ENCODE measurements at places on chromosomes 3 and 15.
A peak's percentile ranks its signal among the peaks of the same experiment; 100 is the strongest.

- no peak for DNase-seq
These were observed 287.0 kb downstream of the ZIC4 start for GRCh38 chr3:147119346-147119745.

DNA sequence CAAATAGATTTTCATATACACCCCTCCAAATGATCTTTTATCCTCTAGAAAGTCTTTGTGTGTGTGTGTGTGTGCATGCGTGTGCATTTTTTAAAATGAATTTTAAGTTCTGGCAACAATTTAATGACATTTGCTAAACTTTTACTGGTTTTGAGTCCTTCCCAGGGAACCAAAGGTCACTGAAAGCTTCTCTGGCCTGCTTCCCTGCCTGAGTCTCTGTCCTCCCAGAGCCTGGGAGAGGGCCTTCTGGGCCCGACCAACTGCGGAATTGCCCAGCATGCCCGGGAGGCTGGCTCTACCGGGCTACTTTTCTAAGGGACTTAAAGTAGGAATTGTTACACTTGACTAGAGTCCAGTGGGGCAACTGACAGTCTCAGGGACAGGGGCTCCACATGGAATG lies 7.4 kb upstream of the RBPMS2 start:
- DNase-seq: no peak

DNA sequence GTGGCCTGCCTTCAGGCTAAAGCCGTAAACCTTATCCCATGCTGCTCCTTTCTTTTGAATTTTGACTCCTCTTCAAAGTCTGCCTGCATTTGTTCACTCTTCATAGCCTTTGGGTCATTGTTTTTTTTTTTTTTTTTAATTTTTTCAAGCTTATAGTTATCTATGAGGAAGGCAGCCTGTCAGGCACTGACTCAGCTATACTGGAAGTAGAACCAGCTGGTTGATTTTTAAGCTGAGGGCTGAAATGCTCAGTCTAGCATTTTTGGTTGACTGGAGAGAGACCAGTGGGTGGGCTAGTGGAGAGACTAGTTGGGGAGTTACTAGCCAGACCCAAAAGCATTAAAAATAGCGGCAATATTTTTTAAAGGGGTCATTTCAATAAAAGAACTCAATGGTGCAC lies 44.1 kb downstream of the C3orf20 start:
- no peak for DNase-seq

DNA sequence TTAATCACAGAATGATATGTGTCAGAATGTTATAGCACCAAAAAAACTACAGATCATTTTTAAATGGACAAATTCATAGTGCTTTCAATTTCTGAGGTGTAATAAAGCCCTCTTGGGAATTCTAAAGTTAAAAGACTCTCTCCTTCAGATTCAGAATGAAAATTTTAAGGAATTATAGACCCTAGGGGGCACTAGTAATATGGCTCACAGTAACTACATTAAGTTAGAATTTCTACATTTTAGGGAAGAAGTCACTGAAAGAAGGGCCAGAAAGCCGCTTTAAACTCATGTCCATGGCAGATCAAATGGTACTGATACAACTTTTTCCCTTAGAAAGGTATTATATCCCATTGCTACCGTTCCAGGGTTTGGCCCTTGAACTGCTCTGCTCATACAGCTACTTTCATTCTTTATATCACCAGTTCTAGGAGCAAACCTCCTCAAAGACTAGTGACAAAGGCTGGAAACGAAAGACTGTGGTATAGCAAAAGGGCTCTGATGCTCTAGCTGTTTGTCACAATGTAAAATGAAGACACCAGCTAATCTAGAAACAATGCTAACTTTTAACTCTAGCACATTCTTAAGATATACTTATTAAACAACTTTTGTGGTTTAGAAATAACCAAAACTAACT lies 18.1 kb downstream of the DAZL start:
- no peak for DNase-seq

- DNase-seq: no peak
These were observed 421.0 kb upstream of the CNTN4 start for GRCh38 chr3:1677576-1678156.

DNA sequence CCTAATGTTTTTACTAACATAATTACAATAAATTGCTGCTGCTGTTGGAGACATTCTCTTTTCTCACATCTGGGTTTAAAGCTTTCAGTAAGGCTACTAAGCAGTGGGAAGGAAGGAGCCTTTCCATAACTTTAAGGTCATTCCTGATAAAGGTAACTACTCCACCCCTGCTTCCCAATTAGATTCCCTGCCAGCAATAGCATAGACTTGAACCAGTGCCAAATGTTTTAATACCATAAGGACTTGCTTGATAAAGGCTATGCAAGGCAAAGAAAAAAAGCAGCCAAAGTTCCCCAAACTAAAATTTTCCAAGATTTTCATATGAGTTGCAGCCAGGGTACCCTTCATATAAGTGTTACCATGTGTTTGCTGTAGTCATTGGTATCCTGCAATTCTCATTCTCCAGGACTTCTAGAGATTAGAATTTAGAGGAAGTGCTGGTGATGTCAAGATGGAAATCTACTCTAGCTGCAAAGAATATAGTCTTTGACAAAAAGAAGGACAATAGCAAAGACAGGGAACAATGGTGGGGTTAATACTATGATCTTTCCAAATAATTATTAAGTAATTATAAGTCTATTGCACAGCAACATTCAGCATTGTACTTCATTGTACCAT lies 106.1 kb downstream of the FILIP1L start:
- no peak for DNase-seq

DNA sequence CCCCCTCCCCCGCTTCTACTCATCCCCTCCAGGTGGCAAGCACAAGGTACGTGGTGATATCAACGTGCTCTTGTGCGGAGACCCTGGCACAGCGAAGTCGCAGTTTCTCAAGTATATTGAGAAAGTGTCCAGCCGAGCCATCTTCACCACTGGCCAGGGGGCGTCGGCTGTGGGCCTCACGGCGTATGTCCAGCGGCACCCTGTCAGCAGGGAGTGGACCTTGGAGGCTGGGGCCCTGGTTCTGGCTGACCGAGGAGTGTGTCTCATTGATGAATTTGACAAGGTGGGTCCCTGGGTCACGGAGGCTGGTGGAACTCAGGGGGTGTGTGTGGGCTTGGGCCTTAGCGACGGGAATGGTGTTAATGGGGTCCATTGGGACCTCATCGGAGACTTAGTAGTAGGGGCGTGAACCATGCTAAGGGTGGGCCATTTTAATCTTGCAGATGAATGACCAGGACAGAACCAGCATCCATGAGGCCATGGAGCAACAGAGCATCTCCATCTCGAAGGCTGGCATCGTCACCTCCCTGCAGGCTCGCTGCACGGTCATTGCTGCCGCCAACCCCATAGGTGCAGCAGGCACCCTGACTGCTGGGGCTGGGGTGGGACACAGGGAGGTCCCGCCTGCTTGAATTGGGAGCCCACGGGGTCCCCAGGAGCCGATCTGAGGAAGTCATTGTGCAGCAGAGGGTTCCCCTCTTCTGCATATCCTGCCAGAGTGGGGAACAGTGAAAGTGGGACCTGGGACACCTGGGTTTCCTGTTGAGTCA lies 12.0 kb upstream of the PODXL2 start:
- no peak for DNase-seq

DNA sequence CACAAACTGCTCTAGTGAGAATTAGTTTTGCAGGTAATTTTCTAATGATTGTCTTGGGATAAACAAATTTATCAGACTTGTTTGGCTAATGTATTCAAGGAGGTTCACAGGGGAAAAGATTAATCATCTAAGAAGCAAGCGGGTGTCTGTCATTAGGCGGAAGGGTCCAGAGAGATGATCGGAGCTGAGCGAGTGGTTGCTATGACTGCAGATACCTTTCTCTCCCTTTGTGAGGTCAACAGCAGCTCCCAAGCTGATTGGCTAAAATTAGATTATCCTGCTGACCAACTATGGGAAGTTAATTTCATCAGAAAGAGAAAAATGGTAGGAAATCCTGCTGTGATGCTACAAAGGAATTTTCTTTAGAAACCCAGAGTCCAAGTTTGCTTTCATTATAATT lies 276.0 kb downstream of the SOX2 start:
- DNase-seq: no peak

- no peak for DNase-seq
These were observed 695 bp downstream of the RPL32 start for GRCh38 chr3:12840591-12841148.

GRCh38 chr3:6204891-6205290 lies 656.0 kb upstream of the GRM7 start:
- DNase-seq: no peak

DNA sequence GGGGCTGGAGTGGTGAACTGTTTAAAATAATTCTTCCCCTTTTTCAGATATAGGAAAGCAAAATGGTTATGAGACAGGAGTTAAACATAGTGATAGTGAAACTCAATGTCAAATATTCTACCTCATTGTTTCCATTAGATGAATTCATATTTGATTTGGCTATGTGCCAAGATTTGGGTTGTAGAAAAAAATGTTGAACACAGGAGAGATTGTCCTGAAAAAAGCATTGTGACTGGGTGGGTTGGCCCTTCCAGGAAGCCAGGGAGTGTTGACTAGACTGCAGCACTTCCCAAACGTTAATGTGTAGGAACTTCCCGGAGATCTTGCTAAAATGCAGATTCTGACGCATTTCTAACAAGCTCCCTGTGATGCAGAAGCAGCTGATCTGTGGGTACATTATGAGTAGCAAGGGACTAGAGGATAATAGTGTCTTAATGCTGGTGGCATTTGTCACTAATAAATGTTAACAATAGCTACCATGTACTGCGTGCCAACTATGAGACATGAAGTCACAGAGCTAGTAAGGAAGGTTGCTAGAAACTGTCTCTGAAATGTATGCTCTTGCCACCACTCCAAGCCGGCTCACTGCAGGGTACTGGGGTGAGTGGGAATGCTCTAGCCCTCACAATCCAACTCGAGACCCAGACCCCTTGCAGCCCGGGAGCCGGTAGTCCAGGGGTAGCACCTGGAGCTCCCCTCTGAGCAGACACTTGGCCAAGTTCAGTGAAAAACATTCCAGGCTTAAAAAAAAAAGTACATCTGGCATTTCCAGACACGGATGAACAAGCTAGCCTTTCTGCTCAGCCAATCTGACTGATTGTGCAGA lies 120.6 kb downstream of the CD47 start:
- no peak for DNase-seq

- DNase-seq: peak; percentile 28
These were observed 11.9 kb upstream of the CD200R1L start for GRCh38 chr3:112858410-112859069.

Data from CD4-positive, alpha-beta T cell treated with Interleukin-17A for 1 hour (primary cell).